ENCODE measurements at places on chromosomes 16 and 17.

- DNase-seq, result no peak
These were observed 10.1 kb downstream of the AMZ2 start for GRCh38 chr17:68257934-68258333.

GRCh38 chr16:70253291-70254106 lies 1.8 kb upstream of the EXOSC6 start:
- no peak for DNase-seq

GRCh38 chr17:61728297-61728836 lies 135.0 kb downstream of the BRIP1 start:
- DNase-seq, result no peak

GRCh38 chr16:67571981-67572431 lies 9.7 kb downstream of the CTCF start:
- no peak for DNase-seq

- DNase-seq, result no peak
These were observed 96.0 kb downstream of the YPEL2 start for GRCh38 chr17:59427425-59427921.

DNA sequence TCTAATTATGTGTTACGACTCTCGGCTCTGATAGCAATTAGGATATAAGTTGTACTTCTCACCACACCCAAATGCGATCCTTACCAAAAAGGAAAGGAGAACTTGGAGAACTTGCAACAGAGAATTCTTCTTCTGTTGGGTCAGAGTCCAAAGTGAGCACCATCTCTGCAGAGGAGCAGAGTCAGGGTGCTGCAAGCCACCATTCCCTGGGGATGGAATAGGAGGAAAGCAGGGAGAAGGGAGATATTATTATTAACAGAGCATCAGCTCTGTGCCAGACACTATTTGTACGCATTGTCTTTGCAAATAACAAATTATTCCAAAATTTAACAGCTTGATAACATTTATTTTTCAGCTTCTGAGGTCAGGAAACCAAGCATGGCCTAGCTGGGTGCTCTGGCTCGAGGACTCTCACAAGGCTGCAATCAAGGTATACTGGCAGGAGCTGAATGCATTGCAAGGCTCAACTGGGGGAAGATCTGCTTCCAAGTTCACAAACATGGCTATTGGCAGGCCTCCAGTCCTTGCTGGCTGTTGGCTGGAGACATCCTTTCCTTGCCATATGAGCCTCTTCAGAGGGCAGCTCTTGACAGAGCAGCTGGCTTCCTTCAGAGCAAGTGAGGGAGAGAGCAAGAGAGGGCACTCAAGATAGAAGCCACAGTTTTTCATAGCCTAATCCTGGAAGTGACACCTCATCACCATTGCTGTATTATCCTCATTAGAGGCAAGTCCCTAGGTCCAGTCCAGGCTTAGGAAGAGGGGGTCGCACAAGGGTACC lies 296.2 kb upstream of the CDH5 start:
- no peak for DNase-seq

DNA sequence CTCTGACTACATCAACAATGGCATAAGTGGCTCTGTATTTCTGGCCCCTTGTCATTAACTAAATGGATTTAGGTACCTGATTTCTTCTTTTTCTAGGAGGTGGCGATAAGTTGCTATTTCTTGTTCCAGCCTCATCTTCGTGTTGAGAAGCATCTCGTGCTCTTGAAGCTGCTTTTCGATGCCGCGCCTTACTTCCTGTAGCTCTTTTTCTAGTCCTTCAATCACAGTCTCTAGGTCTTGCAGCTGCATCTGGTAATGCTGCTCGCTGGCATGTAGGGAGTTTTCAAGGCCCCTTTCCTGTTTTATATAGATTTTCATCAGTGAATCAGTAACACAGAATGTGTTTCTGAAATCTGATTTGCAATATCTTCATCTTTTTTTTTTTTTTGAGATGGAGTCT lies 5.1 kb downstream of the KRT222 start:
- DNase-seq, result no peak

- DNase-seq, result no peak
These were observed 2.3 kb downstream of the RSAD1 start for GRCh38 chr17:50480854-50481490.

DNA sequence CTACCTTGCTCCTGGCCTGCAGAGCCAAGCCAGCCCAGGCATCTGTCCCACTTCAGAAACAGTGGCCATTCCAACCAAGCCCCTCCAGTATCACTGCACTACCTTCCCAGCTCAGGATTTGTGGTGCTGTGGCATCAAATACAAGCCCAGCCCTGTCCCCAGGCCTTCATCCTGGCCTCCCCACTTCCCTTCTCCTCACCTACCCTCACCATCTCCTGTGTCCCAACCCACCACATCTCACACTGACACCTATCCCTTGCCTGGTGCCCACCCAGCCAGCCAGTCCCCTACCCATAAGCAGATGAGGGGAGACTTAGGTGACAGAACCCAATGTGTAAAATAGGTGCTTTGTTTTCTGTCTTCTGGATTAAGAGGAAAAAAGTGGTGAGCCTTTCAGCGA lies 66.0 kb upstream of the CDH5 start:
- no peak for DNase-seq

DNA sequence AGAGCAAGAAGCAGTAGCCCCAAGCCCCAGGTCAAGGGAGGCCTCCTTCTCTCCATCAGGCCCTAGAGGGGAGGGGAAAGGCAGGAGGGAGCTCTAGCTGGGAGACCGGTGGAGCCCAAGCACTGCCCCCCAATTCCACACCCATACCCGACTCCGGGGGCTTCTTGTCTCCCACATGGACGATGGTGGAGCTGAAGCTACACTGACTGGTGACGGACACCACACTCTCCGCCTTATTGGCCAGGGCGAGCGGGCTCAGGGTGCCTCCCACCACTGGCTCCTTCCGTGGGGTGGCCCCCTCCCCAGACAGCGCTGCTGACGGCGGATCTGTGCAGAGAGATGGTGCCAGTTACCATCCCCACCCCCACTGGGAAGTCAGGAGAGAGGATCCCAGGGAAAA lies 6.4 kb downstream of the PER1 start:
- no peak for DNase-seq

- DNase-seq, result no peak
These were observed 4.2 kb downstream of the ADCY9 start for GRCh38 chr16:4111748-4112696.

DNA sequence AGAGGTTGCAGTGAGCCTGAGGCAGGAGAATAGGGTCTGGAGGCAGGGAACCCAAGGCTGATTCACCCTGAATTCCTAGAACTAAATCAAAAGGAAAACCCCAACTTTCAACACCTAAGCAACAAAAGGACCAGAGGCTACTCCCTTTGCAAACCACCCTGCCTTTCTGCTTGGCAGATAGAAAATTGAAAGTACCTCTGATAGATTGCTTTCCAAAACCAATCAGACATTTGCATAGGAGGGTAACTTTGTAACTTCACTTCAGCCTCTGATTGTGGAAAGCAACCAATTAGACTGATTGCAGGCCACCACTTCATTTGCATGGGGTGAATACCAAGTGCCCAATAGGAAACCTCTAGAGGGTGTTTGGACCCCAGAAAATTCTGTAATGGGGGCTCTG lies 10.9 kb upstream of the TMEM98 start:
- DNase-seq, result no peak

DNA sequence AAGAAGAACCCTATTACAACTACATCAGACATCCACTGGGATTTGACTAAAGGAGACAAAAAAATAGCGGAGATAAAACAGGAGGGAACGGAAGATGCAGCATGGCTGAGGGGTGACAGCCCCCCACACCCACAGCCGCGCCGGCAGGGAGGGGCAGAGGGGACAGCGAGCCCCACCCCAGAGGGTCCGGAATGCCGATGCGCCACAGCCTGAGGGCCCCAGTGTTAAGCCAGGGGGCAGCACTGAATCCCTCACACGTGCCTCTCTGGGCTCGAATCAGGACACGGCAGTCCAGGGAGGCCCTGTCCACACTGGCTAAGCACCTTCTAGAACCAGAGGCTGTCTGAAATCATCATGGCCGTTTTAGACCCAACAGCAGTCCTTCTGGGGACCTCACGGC lies 18.8 kb downstream of the MAP1LC3B start:
- DNase-seq, result no peak

- no peak for DNase-seq
These were observed 10.4 kb upstream of the DPEP1 start for GRCh38 chr16:89602952-89603590.

- peak; percentile 40 for DNase-seq
These were observed 16.1 kb downstream of the G6PC3 start for GRCh38 chr17:44086364-44087311.

DNA sequence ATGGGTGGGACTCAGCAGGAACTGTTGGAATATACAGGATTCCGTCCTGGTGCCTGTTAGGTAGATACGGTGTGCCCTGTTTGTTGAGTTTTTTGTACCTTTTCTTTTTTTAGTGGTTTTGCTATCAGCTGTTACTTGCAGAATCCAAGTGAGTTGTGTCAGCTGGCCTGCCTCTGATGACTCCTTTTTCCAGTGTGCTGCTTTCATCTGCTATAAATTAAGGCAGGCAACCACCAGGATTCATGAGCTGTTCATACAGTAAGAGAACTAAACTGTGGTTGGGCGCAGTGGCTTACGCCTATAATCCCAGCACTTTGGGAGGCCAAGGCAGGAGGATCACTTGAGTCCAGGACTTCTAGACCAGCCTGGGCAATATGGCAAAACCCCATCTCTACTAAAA lies 79.9 kb downstream of the WNT3 start:
- DNase-seq, result no peak

- DNase-seq, result no peak
These were observed 8.4 kb upstream of the PPP1R1B start for GRCh38 chr17:39618246-39618913.

DNA sequence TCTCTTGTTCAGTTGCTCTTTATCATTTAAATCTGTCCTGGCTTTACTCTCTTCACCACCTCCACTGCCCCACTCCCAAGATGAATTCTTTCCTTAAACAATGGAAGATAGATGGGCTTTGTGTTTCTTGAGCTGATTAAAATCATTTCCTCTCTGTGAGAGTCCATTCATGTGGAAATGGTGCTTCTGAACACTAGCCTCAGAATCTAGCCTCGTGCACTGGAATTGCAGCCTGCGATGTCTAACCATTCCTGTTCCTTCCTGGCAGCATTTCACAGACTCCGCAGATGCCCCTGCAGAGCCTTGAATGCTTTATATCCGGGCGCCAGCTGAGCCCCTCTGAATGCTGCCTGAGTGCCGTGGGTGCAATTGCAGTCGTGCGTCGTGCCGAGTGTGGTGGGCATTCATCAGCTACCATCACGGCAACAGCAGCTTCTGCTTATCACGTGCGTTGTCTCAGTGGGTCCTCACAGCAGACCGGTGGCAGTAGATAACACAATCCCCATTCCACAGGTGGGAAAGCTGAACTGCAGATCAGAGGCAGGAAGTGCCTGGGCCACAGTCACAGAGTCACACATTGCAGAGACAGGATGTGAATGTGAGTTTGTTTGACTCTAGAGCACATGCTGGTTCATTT lies 172.8 kb upstream of the WSCD1 start:
- DNase-seq, result no peak

DNA sequence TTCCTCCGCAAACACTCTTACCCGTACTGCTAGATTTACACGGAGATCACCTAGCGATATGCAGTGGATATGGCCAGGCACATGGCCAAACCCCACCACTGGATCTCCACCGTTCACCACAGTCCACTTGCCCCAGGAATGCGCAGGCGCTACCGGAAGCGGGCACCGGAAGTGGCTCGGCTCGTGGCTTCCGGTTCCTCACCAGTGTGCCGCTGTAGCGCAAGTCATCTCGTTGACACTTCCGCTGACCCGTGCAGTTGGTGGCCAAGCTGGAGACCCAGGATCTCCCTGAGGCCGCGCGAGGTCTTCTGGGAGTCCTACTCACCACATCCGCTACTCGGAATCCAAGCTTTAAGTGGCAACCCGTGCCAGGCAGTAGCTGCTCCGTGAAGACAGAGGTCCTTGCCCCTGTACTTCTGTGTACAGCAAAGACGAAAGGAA lies 11.5 kb downstream of the ZNF597 start:
- DNase-seq, result peak; percentile 22

- no peak for DNase-seq
These were observed 36.3 kb upstream of the PABPN1L start for GRCh38 chr16:88902744-88903143.

DNA sequence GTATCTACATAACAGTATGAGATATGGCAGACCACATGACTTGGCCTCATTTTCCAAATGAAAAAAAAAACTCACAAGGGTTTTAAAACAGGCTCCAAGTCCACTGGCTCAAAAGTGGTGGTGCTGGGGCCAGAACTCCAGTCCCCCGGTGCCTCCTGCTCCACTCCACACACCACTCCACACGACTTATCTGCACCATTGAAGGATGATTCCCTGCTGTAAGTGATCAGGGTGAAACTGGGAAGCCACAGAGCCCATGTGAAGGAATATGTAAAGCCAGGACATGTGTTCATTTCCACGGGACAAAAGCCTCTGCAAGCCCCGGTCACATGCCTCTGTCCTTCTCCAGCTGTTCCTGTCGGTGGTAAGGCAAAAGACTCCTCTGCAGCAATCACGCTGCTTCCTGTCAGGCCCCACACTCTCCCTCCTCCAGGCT lies 97.2 kb downstream of the ZNF18 start:
- DNase-seq, result no peak

DNA sequence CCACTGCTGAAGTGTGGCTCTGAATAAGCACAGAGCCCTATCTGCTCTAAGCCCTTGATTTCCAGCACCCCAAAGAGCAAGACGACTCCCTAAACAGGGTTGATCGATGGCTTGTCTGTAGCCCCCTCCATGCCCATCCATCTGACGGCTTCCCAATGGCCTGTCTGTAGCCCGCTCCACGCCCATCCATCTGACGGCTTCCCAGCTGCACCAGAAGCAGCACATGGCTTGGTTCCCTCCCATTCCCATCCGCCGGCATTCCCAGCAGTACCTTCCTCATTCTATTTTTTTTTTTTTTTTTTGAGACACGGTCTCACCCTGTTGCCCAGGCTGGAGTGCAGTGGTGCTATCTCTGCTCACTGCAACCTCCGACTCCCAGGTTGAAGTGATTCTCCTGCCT lies 64.5 kb downstream of the RBFOX3 start:
- no peak for DNase-seq

DNA sequence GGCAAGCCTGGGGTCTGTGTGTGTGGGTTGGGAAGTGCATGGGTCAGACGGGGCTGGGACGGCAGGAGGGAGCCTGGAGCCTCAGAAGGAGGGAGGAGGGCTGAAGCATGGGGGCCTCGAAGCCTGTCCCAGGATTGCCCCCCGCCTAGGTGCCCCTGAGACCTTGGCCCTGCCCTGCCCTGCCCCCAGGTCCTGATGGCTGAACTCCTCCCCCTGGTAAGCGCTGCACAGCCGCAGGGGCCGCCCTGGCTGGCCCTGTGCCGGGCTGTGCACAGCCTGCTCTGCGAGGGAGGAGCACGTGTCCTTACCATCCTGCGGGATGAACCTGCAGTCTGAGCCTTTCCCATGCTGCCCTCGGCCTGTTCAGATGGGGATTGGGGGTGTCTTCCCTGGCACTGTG lies 4.4 kb downstream of the TEDC2 start:
- DNase-seq, result no peak

GRCh38 chr16:51813609-51814008 lies 662.5 kb upstream of the SALL1 start:
- no peak for DNase-seq
